ENCODE measurements at places on chromosomes 6 and 20.

GRCh38 chr6:2218866-2219265, 26.5 kb downstream of the GMDS start:
- DNase-seq = no peak

DNA sequence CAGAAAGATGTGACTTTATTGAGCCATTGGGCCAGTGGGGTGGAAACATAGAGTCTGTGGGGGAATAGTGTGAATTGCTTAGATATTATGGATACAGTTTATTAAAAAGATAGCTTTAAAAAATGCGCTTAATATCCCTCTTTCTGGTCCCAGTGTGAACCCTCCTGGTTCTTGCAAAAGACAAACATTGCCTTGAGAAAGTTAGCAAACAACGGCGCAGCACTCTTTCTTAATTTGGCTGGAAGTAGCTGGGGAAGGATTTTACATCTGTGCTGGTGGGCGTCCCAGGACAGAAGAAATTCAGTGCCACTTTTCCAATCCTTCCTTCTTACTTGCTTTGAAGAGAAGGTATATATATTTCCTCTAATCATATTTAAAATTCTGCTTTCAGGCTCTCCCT, 191.4 kb upstream of the ZFP64 start:
- no peak for DNase-seq

- peak; percentile 68 for DNase-seq
Measured at GRCh38 chr6:162099685-162100084, 627.9 kb downstream of the PRKN start.

DNA sequence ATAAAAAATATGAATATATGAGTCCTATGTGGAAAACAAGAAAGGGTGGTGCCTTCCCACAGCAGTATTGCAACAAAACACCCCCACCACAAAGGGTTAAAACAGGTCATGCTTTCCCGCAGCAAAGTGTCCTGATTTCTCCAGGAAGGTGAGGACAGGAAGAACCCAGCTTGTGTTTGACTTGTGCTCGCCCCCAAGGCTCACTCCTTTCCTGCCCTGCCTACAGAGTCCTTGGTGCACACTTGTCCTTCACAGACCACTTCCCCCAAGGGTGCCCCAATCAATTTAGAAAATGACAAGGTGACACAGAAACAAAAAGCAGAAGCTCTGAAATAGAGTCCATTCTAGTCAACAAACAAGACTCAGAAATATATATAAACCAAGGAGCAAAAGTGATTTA, 237.4 kb downstream of the PTPRK start:
- DNase-seq = no peak

GRCh38 chr6:139608466-139609261, 234.2 kb upstream of the CITED2 start:
- no peak for DNase-seq

DNA sequence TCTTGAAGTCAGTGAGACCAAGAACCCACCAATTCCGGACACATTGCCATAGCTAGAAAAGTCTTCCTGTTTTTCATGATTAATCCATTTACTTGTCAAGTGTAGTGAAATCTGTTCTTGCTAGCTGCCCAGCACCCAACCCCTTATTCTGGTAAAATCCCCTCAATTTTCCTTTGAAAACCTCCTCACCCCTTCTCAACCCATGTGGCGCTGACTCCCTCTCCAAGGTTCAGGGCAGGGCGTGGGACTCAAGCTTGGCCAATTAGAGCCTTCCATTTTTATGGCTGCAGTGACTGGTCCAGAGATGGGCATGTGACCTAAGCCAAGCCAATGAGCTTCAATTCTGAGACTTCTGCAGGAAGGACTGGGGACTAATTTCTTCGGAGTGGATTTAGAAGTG, 9.8 kb upstream of the ZBP1 start:
- peak; percentile 68 for DNase-seq
